Urinary bladder (tissue), 4 donors: ENCODE measurements at places on chromosomes 2 and 18.

GRCh38 chr2:157269922-157270321 is 12.4 kb downstream of the GALNT5 start:
- no peak for DNase-seq

DNA sequence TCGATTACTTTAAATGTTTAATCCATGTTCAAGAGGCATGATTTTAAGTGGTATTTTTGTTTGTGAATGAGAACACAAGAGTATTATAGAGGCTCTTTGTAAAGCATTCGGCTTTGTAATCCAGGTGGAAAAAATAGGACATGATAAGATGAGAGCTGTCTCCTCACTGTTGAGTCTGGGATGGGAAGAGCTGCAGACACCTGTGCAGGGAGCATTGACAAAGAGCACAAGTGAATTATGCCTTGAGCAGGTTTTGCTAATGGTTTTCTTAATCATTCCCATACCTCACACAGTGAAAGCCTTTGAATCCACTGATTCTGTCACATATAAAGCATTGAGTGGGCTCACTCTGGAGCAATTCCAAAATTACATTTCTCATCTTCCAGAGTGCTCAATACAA is 9.6 kb downstream of the COL6A3 start:
- DNase-seq, result no peak

DNA sequence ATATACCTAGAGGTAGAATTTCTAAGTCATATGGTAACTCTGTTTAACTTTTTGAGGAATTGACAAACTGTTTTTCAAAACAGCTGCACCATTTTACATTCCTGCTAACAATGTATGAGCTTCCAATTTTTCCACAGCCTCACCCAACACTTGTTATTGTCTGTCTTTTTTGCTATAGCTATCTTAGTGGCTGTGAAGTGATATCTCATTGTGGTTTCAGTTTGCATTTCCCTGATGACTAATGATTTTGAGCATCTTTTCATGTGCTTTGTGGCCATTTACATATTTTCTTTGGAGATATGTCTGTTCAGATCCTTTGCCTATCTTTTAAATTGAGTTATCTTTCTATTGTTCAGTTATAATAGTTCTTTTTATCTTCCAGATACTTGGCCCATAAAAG is 273.8 kb downstream of the AGPS start:
- no peak for DNase-seq

DNA sequence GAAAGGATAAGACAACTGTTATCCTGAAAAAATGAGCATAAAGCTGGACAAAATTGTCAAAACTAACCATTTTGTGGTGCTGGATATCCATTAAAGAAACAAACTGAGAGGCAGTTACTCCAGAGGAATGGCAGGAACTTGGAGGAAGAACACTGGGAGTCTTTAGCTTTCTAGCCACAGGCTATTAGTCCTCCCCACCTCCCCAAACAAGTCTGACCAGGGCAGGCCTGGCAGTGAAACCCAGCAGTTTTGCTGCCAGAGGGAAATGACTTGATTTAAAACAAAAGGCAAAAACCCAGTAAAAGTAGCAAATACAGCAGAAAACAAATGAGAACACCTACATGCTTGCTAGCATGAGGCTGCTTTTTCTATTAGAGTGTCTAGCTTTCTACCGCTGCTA is 34.9 kb downstream of the OSBPL1A start:
- no peak for DNase-seq

- DNase-seq, result no peak
Measured at GRCh38 chr18:73079920-73080319, 212.1 kb upstream of the NETO1 start.

DNA sequence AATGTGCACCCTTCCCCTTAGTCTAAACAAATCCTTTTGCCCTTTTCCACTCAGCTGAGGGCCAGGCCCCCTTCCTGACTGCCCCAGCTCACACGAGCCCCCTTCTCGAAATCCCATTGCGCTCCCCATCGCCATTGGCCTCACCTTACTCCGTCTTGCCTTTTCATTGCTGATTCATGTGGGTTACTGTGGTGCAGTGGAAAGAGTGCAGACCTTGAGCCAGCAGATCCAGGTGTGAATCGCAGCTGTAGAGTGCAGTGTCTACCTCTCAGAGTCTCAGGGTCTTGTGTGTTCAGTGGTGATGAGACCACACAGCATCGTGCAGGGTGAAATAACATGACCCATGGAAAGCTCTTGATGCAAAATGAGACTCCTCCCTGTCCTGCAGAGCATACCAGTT is 132.4 kb upstream of the APCDD1 start:
- DNase-seq, result no peak

DNA sequence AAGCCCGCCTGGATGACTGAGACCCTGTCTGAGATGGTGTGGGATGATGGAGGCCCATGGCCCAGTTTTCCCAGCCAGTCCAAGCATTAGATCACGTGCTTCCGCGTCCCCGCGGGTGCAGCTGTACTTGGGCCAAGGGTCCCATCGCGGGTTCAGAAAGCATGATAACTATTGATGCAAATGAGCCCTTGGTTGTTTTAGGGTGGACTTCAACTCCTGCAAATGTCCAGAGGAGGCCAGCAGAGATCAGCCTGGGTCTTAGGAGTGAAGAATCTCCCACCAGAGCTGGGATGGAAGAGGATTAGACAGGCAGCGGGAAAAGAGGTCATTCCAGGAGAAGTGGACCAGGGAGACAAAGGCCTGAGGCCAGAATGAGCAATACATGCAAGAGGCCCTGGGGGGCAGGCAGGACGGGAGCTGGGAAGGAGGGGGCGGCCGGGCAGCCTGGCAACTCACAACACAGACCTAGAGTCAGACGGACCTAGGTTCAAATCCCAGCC is 89.9 kb upstream of the TMEM247 start:
- no peak for DNase-seq

DNA sequence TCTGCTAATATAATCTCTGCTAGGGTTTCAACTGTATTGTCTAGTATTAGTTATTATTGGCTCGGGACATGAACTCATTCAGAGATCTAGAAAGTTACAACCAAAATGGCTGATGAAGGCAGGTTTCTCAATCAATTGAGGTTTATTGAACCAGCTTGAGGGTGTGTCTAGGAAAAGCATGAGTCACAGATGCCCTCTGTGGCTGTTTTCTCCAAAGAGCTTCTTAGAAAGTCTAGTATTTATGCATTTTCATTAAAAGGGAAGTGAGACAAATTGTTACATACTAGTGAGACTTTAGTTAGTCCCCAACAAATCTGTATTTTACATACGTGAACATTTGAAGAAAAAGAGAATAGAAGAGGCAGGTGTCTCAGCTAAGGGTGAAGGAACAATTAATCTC is 23.0 kb upstream of the RTTN start:
- DNase-seq, result no peak
